ENCODE measurements at places on chromosomes 1 and 21. TPM values are rescaled to one million over a fixed set of nuclear protein-coding genes. Genes with fewer than 3 reads are reported as not detected.

TFF3 gene
- not detected for total RNA-seq

- no peak for DNase-seq
Observed at GRCh38 chr1:178931858-178932551, 61.1 kb upstream of the ANGPTL1 start.

GRCh38 chr1:184025242-184025675 is 12.3 kb downstream of the COLGALT2 start:
- DNase-seq = peak; percentile 89

TMCC2 gene
- 3.7 TPM for total RNA-seq

- DNase-seq = no peak
Observed at GRCh38 chr1:30172299-30172694, 551.1 kb downstream of the MATN1 start.

DNA sequence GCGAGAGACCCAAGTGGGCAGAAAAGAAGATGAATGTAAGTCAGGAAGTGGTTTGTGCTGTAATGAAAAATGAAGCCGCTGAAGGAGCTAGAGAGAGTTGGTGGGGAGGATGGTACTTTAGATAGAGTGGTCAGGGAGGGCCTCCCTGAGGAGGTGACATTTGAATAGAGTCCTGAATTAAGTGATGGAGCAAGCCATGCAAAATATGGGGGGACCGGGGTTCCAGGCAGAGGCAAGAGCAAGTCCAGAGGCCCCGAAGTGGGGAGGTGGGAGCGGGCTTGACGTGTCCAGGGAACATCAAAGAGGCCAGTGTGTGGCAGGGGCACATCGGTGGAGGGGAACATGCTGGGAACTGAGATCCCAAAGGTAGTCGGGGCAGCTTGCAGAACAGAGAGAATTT is 43.1 kb downstream of the OPRD1 start:
- DNase-seq = no peak

GRCh38 chr1:41652384-41653265 is 168.1 kb upstream of the EDN2 start:
- no peak for DNase-seq

DNA sequence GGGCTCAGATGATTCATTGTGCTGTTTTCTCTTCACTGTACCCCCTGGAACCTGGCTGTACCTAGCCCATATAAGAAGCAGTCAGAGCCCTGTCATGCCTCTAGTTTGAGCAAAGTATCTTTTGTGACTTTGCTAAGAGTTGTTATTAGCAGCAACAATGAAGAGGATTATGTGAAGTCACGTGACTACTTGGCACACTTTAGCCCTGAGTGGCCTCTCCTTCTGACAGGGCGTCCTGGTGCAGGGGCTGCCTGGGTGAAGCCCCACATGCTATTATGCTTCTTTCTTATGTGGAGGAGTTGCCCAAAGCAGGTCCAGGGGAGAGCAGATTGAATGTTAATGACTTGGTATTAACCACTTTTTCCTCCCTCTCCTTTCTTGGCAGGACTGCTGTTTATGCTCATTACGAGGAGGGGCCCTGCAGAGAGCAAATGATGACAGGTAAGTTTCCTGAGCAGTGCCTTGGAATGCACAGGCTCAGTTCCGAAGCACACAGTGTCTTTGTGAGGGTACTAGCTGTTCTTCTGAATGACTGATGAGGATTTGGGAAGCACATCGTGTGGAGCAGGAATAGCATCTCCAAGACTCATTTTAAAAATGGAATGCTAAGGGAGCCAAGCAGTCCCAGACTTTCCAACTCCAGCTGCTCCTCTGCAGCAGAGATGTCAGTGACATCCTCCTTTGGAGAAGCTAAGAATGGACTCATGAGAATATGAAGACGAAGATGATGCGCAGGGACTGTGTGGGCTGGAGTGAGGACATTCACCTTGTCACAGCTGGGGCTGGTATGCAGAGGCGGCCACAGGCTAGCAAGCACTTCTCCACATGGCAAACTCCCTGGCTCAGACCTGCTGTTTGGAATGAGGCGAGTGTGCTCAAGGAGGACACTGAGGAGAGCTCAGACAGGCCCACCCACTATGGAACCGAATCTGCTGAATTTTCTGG is 15.2 kb upstream of the ST3GAL3 start:
- no peak for DNase-seq

GRCh38 chr1:176989023-176989422 is 175.5 kb downstream of the ASTN1 start:
- no peak for DNase-seq

HCRTR1 gene
- not detected for total RNA-seq

DNA sequence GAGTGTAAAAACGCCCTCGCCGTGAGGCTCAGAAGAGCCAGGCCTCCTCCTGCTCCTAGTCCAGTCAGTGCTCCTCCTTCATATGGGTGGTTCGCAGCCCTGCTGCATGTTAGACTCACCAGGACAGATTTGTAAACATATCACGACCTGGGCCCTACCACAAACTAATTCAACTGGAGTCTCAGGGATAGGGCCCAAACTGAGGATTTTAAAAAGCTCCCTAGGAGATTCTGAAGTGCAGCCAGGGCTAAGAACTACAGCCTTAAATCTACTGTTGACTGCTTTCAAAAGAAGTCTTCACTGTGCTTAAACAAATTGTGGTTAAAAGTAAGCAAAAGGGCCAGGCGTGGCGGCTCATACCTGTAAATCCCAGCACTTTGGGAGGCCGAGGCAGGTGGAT is 57.0 kb downstream of the CAMTA1 start:
- DNase-seq = no peak
